Activated CD4-positive, alpha-beta T cell treated with anti-CD3 and anti-CD28 coated beads, Interleukin-2, Interleukin-6, amounts not matched to agents 100 ng/mL and 50 ng/mL, durations not matched to agents 16 hours and 8 hours (primary cell): ENCODE measurements at places on chromosomes 2 and 18.

- DNase-seq, result no peak
Observed at GRCh38 chr2:169979025-169979424, 151.8 kb downstream of the UBR3 start.

DNA sequence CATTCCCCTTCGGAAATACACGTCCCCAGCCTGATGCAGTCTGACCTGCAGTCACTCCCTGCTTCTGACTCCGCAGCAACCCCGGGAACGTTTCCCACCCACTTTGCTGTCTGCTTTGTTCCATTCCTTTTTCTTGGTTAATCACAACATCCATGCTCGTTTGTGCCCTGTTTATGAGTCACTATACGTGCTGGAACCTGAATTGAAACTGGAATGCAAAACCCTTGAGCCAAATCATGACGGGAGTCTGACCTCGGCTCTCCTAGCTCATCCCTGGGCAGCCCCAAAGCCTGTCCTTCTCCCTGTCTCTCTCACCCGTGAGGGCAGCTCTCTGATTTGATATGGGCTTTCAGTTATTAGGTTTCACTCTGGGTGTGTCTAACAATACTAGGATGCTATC, 57.1 kb upstream of the RNF152 start:
- DNase-seq, result no peak

DNA sequence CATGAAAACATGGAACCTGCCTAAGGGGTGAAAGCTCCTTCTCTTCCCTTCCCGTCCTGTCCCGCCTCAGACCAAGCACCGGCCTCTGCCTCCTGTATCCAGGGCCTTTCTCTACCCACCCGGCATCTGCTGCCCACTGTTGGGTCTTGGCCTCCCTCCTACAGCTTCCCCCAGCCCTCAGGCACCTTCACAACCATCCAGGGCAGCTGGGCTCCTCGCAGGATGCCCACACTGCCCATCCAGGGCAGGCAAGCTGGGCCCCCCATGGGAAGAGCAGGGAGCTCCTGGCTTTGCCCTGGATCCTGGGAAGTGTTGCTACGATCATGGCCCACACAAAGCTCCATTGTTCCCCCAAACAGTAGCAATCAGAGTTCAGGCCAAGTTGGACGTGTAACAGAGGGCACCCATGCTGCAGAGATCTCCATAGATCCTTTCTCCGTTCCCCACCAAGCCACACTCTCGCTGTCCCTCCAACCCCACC, 206.6 kb downstream of the NDUFA10 start:
- DNase-seq, result no peak

- no peak for DNase-seq
Observed at GRCh38 chr18:11873670-11874340, 22.6 kb downstream of the CHMP1B start.

DNA sequence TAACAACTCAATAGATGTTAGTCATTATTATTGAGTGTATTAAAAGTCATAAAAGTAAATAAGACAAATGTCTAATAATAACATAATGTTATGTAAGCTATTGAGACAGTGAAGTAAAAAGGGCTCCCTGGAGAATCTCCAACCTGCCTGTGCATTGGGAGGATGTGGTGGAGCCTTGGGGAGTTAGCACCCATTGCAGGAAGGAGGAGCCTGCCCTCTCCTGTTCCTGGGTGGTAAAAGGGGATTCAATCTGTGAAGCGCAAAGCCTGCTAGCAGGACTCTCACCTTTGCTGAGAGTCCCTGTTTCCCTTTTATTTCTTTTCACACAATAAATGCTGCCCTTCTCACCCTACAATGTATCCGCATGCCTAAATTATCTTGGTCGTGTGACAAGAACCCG, 206.1 kb downstream of the RAB3GAP1 start:
- DNase-seq, result no peak

DNA sequence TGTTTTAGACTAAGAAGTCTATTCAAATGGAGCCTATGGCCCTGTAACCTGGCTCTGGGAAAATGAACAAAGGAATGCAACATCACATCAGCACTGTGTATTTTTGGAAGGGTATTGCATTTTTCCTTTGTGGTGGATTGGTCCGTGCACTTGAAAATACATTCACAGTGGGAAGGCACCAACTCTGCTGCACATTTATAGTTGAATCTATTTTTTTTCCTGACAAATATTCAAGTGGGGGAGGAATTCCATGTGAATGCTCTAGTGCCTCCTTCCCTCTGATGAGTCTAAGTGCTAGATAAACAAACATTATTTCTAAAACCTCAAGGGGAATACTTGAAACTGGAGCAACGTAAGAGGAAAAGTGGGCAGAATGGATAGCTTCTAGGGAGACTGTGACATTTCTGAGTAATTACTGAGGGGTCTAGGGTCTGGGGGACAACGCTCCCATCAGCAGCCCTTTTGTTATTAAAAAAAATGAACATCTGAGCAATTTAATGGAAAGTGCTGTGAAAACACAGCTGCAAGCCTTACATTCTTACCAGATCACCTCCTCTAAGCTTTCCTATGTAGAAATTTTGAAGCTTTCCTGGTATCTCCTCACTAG, 208.2 kb downstream of the SLC8A1 start:
- DNase-seq, result no peak
